ENCODE measurements at places on chromosomes 5 and 9. TPM values are rescaled to one million over a fixed set of nuclear protein-coding genes. Genes with fewer than 3 reads are reported as not detected.

HAPLN1 gene
- polyA plus RNA-seq = 77.6 TPM

LARP1 gene
- polyA plus RNA-seq = 33.8 TPM

CACNA1B gene
- not detected for polyA plus RNA-seq

ISL1 gene
- polyA plus RNA-seq = not detected

SPOCK1 gene
- polyA plus RNA-seq = 471 TPM

EGFL7 gene
- polyA plus RNA-seq = 15.7 TPM

FCN1 gene
- not detected for polyA plus RNA-seq

ANXA1 gene
- polyA plus RNA-seq = 1,013 TPM
